ENCODE measurements at places on chromosomes 12 and 14.
A peak's percentile ranks its signal among the peaks of the same experiment; 100 is the strongest.

DNA sequence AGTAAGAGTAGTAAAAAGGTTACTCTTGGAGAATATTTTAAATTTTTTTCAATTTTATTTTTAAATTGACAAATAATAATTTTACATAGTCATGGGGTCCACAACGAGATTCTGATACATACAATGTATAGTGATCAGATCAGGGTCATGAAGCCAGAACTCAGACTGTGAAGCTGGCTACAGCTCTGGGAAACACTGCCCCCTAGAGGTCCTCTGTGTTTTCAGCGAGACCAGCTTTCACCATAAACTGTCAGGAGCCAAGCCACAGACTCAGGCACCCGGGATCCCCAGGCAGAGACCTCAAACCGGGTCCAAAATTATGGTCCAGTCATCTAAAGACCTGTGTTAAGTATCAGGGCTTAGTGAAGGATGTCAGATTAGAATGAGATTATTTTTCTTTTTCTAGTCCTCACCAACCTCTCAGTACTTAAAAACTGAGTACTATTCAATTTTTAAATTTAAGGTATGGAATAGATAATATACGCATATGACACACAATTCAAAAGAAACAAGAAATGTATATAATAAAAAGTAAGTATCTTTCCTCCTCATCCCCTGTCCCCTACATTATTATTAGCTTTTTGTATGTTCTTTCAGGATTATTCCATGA, 397.1 kb downstream of the MDGA2 start:
- DNase-seq, result no peak

DNA sequence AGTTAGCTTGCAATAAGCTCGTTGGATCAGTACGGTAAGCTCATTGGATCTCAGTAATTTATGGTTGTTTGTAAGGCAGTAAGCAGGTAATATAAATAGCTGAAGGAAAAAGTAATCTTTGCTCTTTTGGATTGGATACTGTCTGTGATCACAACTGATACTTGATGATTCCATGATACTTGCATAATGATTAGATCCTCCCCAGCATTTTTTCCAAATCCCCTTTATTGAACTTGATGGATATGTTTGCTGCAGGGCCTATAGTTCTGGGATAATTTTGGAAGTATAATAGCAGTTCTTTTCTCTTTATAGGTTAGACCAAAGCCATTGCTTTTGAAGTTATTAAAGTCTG, 5.2 kb downstream of the MDM2 start:
- no peak for DNase-seq

DNA sequence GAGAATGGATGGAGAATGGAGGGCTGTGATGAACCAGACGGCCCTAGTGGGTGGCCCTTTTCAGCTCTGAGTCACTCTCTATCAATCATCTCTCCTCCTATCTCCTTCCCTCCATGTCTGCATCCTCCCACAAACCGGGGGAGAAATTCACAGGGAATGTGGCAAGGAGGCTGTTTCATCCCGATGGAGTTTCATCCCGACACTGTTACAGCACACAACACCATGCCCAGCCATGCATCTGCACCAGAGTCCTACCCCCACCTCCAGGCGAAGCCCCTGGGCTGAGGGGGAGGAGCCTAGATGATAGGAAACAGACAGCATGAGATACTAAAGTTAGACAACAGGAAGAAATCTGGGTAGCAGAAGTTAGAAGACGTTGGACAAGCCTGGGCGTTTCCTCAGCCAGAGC, 20.8 kb downstream of the SLC8B1 start:
- DNase-seq, result no peak

- DNase-seq, result no peak
Observed at GRCh38 chr14:64604001-64604400, 54.2 kb downstream of the PPP1R36 start.

DNA sequence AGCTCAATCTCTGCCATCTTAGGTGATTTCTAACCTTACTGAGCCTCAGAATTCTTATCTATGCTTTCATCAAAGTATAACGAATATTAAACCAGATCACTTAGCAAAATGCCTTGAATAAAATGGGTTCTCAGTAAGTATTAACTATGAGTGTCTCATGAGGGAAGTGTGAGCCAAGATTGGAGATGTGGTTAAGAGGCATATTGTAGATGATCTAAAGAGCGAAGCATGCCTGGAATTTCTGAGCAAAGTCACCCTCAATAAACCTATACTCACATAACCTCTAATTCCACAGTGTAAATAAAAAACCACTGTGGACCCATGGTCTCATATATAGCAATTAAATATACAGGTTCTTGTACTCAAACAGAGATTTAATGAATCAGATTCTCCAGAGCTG, 193.1 kb upstream of the FSCB start:
- DNase-seq, result no peak

GRCh38 chr14:24710403-24711112, 76.6 kb upstream of the GZMB start:
- DNase-seq, result peak; percentile 62

GRCh38 chr12:94180558-94181296, 32.4 kb downstream of the PLXNC1 start:
- no peak for DNase-seq

GRCh38 chr12:62401631-62402030, 65.0 kb upstream of the MON2 start:
- DNase-seq, result no peak

- peak; percentile 87 for DNase-seq
Observed at GRCh38 chr14:76919431-76920330, 93.5 kb downstream of the LRRC74A start.

GRCh38 chr12:130394906-130395305, 57.2 kb downstream of the PIWIL1 start:
- no peak for DNase-seq

DNA sequence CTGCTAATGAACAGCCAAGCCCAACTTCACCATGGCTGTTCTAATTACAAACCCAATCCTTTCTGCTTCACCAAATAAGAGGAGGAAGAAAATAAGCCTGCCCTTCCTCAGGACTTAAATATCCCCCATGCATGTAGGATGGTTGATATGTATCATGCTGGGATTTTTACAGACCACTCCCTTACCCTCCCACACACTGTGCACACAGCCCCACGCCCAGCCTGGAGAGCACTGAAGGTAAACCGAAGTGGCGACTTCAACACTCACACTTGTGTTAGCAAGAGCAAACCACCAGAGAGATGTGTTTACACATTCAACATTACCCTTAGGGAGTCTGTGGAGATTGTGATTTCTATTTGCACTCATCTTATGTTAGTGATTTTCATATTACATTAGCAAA, 241.2 kb downstream of the EGLN3 start:
- DNase-seq, result no peak

- DNase-seq, result peak; percentile 81
Observed at GRCh38 chr14:61498811-61499210, 177.4 kb downstream of the PRKCH start.

DNA sequence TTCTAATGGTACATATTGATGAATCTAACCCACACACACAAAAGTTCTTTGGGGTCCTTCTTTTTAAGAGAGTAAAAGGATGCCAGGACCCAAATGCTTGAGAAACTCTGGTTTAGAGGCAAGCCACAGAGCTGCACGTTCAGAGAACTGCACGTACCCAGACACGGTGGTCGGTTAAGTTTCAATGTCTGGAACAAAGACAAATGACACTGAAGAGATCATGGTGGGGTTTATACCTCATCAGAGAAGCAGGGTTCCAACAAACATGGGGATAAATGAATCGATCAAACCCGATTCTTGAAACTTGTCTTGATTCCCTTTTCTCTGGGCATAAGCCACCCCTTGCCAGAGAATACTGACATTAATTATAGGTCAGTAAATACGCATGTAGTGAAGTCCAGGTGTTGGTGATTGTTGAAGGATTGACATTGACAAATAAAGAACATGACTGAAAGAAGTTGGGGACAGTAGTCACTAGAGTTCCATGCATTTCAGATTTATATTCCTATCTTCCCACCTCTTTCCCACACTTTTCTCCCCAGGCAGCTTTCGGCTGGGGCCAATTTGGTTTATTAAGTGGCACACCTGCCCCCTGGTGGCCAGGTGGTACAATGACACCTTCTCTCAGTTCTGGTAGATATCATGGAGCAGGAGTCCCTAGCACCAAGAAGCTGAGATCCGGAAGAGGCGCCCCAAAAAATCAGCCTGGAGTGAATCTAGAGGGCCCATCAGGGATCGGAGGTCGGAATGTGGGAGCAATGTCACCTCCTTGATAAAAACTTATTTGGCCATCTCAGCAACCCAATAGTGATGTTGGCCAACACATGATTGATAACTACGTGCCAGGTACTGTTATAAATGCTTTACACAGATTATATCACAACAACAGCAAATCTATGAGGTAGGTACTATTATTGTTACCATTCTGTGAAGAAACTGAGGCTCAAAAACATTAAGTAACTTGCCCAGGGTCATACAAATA, 17.8 kb upstream of the HDAC7 start:
- DNase-seq, result peak; percentile 68

DNA sequence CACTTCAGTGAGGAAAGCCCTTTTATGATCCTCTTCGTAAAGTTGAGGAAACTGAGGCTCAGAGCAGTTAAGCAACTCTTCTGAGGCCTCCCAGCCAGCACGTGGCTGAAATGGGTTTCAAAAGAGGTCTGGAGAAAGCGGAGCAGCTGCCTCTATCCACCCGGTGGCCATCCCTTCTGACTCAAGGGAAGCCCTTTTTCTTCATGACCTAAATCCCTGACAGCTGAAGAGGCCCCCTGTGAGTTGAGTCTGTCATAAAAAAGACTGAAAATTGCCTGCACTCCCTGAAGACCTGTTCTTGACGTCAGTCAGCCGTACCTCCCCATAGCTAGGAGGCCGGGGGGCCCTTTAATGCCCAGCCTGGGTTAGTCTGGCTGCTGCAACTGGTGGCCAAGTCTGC, 10.7 kb downstream of the CMKLR1 start:
- no peak for DNase-seq

GRCh38 chr14:73995977-73996378, 23.1 kb downstream of the ENTPD5 start:
- DNase-seq, result no peak

DNA sequence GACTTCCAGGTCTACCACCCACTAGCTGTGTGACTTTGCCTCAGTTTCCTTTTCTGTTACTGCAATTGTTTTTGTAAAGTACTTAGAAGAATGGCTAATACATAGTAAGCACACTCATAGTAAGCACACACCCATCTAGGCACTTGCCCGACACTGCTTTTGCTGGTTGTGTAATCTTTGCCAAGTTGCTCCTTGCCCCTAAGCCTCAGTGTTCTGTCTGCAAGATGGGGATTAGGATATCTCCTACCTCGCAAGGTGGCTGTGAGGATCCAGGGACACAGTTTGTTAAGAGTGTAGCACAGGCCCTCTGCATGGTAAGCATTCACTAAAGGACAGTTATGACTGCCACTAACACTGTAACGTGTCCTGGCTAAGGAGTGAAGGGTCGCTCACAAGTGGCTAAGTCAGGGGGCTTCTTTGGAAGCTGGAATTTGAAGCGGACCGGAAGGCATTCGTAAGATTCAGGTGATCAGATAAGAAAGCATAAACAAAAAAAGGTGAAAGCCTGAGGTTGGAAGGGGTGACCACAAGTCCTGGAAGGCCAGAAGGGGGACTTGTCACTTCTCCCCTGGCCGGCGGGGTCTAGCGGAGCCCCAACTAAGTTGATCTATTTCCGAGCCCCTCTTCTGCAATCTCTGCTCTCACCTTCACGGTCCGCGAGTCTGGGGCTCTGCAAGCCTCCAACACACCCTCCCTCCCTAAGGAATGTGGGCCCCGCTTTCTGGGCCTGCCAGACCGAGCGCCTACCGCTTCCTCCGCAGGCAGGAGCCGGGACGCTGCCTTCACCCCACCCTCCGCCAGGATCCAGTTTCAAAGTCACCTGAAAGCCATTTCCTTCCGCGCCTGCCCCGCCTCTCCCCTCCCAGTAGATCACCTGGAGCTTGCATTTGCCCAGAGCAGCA, 1.5 kb upstream of the PLEKHG3 start:
- DNase-seq, result no peak

DNA sequence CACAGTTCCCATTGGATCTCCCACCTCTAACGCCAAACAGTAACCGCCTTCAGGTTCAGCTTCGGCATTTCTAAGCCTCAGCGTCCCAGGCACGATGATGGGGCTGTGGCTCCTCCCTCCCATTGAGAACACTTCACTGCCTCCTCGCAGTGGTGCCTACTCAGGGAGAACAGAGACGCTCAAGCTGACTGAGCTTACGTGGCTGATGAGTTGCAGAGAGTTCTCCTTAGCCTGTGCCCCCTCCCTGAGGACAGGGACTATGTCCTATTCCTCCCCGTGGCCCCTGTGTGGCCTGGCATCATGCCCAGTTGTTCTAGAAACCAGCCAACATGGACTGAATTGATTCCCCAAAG, 87.0 kb downstream of the ITPK1 start:
- no peak for DNase-seq

DNA sequence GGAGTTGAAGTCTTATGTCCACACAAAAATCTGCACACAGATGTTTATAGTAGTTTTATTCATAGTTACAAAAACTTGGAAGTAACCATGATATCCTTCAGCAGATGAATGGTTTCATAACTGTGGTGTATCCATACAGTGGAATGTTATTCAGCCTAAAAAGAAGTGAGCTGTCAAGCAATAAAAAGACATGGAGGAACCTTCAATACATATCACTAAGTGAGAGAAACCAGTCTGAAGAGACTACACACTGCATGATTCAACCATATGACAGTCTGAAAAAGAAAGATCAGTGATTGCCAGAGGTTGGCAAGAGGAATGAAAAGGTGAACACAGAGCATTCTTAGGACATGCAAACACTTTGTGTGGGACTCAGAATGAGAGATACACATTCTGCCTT, 18.6 kb upstream of the IFNG start:
- no peak for DNase-seq

DNA sequence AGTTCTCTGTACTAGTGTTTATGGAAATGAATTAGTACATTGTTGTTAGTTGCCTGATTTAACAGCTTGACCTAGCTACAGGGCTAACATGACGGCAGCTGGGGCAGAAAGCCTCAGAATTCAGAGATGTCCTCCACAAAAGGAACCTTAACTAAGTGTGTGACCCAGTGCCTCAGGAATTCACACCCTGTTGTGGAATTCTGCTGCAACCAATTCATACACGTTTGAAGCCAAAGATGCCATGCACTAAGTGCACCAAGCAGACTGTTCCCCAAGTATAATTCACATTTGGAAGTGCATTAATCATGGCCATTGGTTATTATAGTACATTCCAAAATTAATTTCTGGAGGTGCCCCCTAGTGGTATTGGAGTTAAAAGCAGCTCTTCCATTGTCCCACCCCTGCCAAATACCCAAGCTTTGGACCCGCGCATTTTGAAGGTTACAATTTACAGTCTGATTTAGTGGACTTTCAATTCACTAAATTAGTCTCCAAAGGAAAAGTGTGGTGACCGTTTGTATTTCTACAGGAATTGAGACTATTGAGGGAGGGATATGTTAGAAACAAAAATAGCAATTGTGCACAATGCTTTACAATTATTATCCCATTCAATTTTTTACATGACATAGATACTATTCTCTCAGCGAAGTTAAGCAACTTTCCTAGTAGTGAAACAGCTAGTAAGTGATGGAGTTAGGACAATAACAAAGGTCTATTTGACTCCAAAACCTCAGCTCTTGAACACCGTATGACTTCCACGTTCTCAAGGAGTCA, 85.9 kb downstream of the PAX9 start:
- DNase-seq, result peak; percentile 8

DNA sequence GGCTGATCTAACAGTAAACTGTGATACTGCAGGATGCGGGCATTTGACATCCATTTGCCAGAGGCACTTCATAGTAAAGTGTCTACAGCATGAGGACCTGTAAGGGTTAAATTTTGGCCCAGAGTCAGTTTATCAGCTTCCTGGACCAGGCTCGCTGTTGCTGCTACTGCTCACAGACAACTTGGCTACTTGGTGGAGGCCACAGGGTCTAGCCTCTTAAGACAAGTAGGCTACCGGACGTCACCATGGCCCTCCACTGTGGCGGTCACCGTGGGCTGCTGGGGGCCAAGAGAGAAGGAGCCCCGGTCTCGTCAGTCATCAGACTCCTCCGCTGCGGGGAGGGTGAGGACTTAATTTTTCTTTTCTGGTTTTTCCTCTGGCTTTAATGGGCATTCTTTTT, 117.3 kb upstream of the PZP start:
- no peak for DNase-seq
